ENCODE measurements at places on chromosomes 1 and 21.

- DNase-seq: no peak
These were observed 504.7 kb downstream of the NUF2 start for GRCh38 chr1:163826500-163826899.

DNA sequence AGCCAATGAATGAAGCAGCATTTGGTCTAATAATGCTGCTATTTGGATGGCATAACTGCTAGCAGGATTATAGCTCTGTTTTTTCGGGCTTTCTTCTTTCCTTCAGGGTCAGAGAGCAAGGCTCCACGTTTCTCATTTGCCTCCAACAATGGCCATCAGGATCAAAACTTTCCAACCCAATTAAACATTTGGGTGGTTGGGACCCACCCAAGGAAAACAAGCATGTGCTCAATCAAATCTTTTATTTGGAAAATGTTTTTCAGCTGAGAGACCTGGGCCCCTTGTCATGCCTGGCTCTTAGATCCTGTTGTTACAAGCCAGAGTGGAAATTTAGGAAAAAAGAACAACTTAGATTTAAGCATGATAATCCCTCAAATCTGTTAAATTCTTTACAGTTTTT is 373.1 kb upstream of the USP24 start:
- DNase-seq: no peak

GRCh38 chr1:231694075-231694431 is 67.5 kb downstream of the DISC1 start:
- no peak for DNase-seq

DNA sequence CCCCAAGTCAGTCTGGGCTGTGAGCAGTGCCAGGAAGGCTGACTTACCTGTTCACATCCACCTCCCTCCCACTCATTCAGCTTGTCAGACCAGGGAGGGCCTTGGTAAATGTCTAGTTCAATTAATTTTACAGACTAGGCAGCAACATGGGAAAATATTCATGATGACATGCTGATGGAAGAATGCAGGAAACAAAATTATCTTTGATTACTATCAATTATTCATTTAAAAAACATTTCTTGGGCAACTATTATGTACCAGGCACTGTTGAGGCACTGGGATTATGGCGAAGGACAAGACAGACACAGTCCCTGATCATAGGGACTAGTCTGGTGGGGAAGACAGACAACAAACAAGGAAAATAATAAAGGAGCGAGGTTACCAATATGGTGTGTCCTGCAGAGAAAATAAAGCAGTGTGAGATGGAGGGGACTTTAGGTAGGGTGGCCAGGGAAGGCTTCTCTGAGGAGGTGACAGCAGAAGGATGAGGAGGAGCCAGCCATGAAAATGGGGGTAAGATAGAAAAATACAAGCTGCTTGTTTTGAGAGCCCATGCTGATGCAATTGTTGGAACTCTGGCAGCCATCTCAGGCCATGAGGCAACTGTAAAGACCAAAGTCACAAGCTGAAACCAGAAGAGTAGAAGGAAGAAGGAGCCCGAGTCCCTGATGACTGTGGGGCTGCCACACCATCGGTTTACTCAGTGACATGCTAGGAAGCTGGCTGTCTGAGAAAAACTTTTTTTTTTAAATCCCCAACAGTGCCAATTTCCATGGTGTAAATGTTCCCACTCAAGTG is 14.0 kb downstream of the TRIM62 start:
- DNase-seq: no peak
